ENCODE measurements at places on chromosomes 16 and 17.

GRCh38 chr17:56708220-56708558 lies 114.7 kb downstream of the NOG start:
- DNase-seq: no peak

DNA sequence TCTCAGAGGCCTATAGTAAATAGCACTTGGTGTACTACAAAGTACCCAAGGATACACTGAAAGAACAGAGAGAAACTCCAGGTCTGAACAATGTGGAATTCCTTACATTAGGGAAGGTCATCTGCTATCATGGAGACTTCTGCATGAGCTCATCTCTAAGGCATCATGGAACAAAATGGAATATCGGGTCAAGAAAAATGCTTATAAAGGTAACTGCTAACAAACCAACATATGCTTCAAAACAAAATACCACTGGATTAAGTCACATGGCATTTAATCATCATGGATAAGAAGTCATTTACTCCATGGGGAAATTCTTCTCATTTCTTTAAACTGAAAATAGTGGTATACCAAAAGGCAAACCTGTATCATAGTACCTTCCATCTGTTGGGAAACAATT lies 34.2 kb downstream of the TXNDC11 start:
- DNase-seq: no peak

- DNase-seq: no peak
These were observed 51.8 kb upstream of the AKAP1 start for GRCh38 chr17:57033296-57033695.

GRCh38 chr16:57962756-57963155 lies 8.2 kb downstream of the CNGB1 start:
- no peak for DNase-seq

DNA sequence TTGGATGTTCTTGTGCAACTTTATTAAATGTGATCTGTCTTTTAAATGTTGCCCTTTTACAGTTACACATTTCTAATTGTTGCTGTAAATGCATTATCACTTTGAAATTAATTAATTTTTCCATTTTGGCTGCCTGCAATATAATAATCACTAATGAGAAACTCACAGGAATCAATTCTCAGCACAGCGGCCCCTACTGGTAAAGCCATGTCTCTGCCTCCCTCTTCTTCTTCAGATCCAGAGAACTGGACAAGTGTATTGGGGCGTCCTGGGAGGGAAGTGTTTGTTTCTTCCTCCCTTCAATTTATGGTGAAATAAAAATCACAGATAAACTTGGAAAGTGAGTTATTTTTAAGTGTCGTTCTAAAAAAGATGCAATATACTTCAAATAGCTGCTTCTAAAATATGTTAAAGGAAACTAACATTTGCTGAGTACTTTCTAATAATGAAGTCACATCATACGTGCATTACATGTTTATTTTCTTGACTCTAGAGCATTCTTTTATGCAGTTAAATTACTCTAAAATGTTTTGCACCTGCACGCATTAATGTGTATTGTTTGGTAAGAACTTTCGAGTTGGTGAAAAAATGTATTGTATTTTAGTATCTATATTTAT lies 338.0 kb downstream of the WWOX start:
- peak; percentile 28 for DNase-seq

GRCh38 chr17:16328997-16329396 lies 24.3 kb downstream of the CENPV start:
- DNase-seq: no peak

Data from activated CD4-positive, alpha-beta T cell treated with anti-CD3 and anti-CD28 coated beads, Interleukin-2, Interleukin-4, amounts not matched to agents 100 ng/mL and 50 ng/mL, durations not matched to agents 16 hours and 8 hours (primary cell).